ENCODE measurements at places on chromosomes 4 and X.

- DNase-seq: peak; percentile 68
Measured at GRCh38 chrX:2500803-2501558, at the start of the genes DHRSX and ZBED1. Gene DHRSX (minus strand): TSS chrX:2500976. CDS start chrX:2500925, 51 bp downstream. Gene ZBED1 (minus strand): TSS chrX:2500976. CDS start chrX:2490719, 10,257 bp downstream.

- no peak for DNase-seq
Measured at GRCh38 chrX:1582686-1583437, 8.5 kb upstream of the AKAP17A start.

DNA sequence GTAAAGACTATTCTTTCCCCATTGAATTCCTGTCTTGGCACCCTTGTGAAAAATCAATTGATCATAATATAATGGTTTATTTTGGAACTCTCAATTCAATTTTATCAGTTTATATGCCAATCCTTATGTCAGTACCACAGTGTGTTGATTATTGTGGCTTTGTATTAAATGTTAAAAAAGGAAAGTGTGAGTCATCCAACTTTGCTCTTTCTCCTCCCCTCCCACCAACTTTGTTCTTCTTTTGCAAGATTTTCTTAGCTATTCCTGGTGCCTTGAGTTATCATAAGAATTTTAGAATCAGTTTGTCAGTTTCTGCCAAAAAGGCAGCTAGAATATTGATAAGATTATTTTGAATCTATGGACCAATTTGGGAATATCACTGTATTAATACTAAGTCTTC lies 11.2 kb upstream of the RNF175 start:
- no peak for DNase-seq

GRCh38 chr4:25635501-25635900 lies 20.1 kb upstream of the SLC34A2 start:
- no peak for DNase-seq

GRCh38 chr4:186554539-186554913 lies 841 bp downstream of the MTNR1A start:
- DNase-seq: peak; percentile 53

GRCh38 chrX:81377329-81377728 lies 175.4 kb downstream of the SH3BGRL start:
- DNase-seq: no peak

GRCh38 chrX:135544338-135544948 lies 24.0 kb downstream of the INTS6L start:
- DNase-seq: no peak

GRCh38 chr4:84892950-84893349 lies 73.5 kb downstream of the WDFY3 start:
- no peak for DNase-seq

- DNase-seq: no peak
Measured at GRCh38 chr4:24559032-24559821, 25.1 kb downstream of the DHX15 start.

GRCh38 chr4:1960170-1960825 lies 48.5 kb downstream of the NELFA start:
- DNase-seq: no peak

DNA sequence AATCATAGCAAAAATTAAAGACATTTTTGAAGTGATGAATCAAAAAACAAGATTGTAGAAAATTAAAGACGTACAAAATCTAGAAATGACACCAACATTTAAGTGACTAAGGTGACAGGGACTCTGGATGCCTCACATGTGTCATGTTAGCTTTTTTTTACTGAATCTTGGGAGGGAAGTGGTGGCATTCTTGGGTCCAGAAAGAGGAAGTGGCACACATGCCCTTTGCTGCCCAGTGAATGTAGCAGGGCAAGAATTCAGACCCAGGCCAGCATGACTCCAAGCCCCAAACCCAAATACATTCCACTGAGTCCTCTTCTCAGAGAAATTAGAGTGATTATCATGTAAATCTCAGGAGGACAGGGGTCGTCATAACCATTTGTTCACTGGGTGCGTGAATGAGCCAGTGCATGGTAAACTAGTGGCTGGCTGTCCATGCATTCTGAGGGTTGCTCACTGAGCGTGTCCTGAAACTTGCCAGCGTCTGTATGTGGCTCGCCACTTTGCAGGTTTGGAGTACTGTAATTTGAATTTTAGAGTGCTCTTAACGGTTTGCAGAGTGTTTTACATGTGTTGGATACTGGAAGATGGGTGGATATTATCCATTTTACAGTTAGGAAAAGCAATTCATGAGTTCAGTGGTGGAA lies 55.4 kb upstream of the TBC1D14 start:
- DNase-seq: no peak

DNA sequence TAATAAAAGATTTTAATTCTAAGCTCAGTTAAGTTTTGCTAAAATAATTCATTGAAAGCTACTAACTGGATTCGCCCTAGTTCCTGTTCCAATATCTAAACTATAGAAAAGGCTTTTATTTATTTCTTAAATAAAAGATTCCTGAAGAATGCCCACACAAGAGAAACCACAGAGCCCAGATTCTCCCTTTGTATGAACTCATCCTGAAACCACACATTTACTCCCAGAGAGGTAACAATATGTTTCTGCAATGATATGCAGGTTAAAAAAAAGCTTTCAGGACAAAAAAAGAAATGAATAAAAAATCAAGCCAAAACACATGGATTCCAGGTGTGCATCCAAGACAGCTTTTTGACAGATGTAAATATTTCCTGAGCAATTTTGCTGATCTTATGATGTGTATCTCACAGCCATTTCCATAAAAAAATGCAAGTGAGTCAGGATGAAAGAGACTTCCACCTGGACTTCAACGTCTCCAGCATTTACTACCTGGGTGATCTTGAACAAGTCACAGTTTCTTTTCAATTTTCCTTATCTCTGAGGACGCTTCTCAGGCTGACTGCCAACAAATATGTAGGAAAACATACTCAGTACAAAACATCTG lies 234.4 kb upstream of the FAT1 start:
- DNase-seq: no peak

DNA sequence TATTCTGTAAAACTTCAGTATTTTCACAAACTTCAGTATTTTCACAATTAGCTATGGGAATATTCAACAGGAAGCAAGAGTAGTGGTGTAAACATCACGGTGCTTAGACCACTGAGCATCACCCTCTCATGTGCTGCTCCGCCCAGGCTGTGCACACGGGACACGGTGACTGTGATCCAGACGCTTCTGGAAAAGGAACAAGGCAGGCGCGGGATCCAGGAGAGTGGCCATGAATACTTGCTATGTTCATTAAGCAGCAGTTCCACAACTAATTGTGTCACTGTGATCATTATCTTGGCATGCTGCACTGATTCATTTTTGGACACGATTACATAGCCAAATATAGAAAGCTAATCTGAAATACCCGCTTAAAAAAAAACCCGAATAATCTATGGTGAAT lies 19.6 kb upstream of the FAT1 start:
- no peak for DNase-seq

GRCh38 chrX:11397680-11398079 lies 104.5 kb downstream of the AMELX start:
- no peak for DNase-seq

GRCh38 chr4:24884902-24885301 lies 27.9 kb downstream of the CCDC149 start:
- DNase-seq: no peak

GRCh38 chr4:148964456-148964855 lies 522.2 kb upstream of the NR3C2 start:
- DNase-seq: no peak

DNA sequence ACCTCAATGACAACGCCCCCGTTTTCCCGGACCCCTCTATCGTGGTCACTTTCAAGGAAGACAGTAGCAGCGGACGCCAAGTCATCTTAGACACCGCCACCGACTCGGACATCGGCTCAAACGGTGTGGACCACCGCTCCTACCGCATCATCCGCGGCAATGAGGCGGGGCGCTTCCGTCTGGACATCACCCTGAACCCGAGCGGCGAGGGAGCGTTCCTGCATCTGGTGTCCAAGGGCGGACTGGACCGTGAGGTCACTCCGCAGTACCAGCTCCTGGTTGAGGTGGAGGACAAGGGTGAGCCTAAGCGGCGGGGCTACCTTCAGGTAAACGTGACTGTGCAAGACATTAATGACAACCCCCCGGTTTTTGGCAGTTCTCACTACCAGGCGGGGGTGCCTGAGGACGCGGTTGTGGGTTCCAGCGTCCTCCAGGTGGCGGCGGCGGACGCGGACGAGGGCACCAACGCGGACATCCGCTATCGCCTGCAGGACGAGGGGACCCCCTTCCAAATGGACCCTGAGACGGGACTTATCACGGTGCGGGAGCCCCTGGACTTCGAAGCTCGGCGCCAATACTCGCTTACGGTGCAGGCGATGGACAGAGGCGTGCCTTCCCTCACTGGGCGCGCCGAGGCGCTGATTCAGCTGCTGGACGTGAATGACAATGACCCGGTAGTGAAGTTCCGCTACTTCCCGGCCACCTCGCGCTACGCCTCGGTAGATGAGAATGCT lies 2.2 kb downstream of the FAT4 start:
- DNase-seq: peak; percentile 63

- DNase-seq: no peak
Measured at GRCh38 chr4:147011411-147011810, 65.7 kb upstream of the TTC29 start.

DNA sequence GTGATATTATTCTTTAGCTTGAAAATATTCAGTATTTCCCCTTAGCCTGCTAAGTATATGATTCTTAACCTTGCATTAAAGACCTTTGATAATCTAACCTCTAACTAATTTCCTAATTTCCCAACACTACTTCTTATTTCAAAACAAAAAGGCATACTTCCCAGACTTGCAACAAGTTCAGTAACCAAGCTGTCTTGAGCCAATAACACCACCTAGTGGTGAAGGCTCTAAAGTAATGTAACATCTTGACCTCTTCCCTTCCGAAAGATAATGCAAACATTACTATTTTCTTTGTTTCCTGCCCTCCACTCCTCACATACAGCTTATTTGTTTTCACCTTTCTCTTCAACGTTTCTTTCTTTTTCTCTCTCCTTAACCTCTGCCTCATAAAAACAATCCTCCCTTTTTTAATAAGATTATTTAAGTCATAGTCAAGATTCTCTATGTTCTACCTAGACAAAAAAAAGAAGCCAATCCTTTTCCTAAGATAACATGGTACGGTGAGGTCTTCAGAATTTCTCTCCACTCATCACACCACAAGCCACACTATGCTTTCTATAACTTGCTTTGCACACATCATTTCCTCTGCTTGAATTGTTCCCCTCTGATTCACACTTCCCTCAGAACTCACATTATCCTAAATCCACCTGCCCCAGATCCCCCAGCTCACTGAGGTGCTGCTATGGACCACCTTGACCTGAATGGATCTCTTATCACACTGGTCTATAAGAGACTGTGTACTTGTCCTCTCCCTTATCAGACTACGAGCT lies 3.5 kb downstream of the FAT1 start:
- DNase-seq: no peak

DNA sequence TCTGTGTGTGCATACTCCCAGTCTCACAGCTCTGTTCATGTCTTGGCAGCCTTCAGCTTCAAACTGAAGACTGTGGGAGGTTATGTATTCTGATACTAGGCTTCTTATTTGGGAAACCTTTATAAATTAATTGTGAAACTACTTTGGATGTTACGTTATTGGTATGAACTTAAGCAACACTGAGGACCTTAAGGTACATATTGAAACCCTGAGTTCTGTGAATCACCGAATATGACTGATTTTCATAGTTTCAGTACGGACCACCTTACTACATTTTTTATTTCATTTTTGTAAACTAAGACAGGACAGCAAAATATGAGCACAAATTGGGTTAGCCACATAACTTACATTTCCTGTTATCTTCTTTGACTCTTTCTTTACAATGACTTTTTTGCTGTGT lies 498.4 kb downstream of the PDGFC start:
- DNase-seq: no peak

DNA sequence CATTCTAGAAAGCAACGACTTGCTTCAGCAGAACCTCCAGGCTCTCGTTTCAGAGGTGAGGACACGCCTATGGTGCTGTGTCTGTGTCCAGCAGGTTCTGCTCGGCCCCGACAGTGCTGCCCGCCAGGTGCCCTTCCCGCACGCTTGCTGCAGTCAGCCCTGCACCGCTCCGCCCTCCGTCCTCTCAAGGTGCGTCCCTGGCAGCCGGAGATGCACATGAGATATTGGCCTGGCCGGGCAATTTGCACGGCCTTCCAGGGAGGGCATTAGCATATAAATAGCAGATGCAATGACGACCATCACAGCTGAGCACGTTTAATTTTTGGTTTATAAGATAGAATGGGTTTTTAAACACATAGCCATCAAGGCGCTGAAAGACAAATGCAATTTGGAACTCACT lies 14.4 kb downstream of the UVSSA start:
- no peak for DNase-seq

DNA sequence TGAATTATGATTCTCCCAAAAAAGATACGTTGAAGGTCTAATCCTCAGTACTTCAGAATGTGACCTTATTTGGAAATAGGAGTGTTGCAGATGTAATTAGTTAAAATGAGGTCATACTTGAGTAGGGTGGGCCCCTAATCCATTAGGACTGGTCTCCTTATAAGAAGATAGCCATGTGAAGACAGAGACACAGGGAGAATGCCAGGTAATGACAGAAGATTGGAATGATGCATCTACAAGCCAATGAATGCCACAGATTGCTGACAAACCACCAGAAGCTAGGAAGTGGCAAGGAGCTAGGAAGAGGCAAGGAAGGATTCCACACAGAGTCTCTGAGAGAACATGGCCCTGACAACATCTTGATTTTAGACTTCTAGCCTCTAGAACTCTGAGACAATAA lies 7.4 kb upstream of the RPS6KA3 start:
- no peak for DNase-seq

- no peak for DNase-seq
Measured at GRCh38 chr4:118281611-118282442, 71.0 kb downstream of the PRSS12 start.

GRCh38 chr4:174047363-174047762 lies 236.1 kb downstream of the FBXO8 start:
- DNase-seq: no peak

- no peak for DNase-seq
Measured at GRCh38 chrX:72297953-72298730, 7.6 kb downstream of the CITED1 start.

DNA sequence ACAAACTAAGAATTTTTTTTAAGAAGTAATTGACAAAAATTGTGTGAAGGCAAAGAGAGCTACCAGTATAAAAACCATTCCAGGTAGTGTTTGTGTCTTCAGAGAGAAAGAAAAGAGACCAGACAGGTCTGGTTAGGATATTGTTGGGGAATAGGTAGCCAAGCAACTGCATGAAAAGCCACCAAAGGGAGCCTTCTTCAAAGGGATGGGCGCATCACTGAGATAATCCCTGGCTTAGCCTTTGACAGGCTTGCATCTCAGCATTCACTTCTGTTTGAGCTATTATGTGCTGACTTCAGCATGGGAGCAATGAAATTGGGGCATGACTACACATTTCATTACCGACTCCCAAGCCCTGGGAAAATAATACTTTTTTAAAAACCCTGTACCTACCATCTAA lies 496.6 kb downstream of the IL1RAPL1 start:
- no peak for DNase-seq
